ENCODE measurements at places on chromosomes 16 and 17.
A peak's percentile ranks its signal among the peaks of the same experiment; 100 is the strongest.

DNA sequence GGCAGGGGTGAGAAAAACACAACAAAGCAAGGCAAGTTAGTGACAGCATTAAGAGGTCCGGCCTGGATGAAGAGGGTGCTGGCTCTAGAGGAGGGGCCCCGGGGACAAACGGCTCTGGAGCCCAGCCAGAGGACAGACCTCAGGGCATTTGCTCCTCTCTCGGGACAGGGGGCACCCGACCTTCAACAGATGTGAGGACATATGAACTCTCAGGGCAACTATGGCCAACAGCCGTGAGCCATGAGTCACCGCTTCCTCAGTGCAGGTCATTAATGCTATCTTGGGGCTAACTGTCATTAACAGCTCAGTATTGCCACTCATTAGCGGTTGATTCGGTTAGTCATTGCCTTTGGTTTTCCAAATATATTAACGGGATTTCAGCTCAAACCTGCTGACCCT lies 9.7 kb upstream of the ARL5C start:
- H3K27me3 ChIP-seq, result no peaks in the 10 kb centered on the region
- H3K27ac ChIP-seq, result peak overlapping the region; percentile 74
- no peak overlapping the region for H3K4me3 ChIP-seq
- H3K4me1 ChIP-seq, result peaks cover 26% of the 10 kb centered on the region
- DNase-seq, result no peak

- H3K4me3 ChIP-seq, result no peak overlapping the region
- DNase-seq, result peak; percentile 74
- peak overlapping the region; percentile 55 for H3K27ac ChIP-seq
- no peaks in the 10 kb centered on the region for H3K36me3 ChIP-seq
- H3K27me3 ChIP-seq, result no peaks in the 10 kb centered on the region
Observed at GRCh38 chr17:57541472-57542394, 203.4 kb downstream of the CCDC182 start.

DNA sequence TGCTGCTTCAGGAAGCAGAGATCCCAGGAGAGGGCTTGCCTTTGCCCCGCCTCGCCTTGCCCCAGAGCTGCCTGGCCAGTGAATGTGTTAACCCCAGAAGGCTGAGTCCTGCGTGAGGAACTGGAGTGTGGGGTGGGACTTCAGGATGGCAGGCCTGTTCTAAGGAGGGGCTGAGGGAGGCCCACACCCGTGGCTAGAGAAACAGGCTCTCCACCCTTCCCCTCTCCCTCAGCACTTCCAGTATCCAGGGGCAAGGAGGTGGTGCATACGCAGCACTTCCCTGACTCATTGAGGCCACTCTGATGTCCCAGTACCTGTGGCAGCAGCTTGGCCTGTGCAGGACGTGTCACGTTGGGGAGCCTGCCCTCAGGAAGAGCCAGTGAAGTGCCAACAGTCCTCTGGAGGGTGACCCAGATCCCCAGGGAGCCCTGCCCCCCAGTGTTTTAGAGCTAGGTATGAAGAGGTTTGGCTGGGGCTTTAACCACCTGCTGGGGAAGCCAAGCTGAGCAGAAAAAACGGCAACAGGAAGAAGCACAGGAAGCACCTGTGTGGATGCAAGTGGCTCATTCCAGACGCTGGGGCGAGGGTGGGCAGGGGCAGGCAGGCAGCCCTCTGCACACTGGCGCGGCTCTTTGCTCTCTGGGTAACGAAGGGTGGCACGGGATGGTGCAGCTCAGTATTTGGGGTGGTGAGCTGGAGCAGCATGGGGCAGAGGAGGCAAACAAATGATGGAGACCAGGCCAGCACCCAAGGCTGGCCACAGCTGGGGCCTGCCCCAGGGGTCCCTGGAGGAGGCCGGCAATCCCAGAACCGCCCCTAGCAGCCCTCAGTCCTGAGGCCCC lies 14.7 kb upstream of the CTCF start:
- no peak for DNase-seq
- peak overlapping the region; percentile 0 for H3K27ac ChIP-seq
- peaks cover 58% of the 10 kb centered on the region for H3K4me1 ChIP-seq
- H3K27me3 ChIP-seq, result no peaks in the 10 kb centered on the region
- H3K36me3 ChIP-seq, result peaks cover 37% of the 10 kb centered on the region

DNA sequence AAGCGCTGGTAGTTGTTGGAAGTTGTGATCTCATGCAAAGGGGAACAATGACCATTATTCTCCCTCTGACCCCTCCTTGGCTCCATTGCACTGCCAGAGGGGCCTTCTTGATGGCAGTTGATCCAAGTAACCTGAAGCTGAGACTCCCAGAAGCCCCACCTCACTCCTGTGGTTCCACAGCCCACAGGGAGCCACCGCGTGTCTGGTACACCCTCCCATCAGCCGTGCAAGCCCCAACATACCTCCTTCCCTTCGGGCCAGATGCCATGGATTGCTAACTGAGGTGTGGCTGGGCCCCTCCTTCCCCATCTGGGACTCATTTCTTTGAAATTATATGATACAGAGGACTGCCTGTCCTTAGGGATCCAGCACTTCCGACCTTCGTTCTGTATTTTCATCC lies 17.8 kb downstream of the SAP30BP start:
- no peak overlapping the region for H3K4me3 ChIP-seq
- H3K27ac ChIP-seq, result peak overlapping the region; percentile 72
- H3K4me1 ChIP-seq, result peaks cover 48% of the 10 kb centered on the region
- DNase-seq, result no peak
- no peaks in the 10 kb centered on the region for H3K27me3 ChIP-seq
- H3K36me3 ChIP-seq, result no peaks in the 10 kb centered on the region

DNA sequence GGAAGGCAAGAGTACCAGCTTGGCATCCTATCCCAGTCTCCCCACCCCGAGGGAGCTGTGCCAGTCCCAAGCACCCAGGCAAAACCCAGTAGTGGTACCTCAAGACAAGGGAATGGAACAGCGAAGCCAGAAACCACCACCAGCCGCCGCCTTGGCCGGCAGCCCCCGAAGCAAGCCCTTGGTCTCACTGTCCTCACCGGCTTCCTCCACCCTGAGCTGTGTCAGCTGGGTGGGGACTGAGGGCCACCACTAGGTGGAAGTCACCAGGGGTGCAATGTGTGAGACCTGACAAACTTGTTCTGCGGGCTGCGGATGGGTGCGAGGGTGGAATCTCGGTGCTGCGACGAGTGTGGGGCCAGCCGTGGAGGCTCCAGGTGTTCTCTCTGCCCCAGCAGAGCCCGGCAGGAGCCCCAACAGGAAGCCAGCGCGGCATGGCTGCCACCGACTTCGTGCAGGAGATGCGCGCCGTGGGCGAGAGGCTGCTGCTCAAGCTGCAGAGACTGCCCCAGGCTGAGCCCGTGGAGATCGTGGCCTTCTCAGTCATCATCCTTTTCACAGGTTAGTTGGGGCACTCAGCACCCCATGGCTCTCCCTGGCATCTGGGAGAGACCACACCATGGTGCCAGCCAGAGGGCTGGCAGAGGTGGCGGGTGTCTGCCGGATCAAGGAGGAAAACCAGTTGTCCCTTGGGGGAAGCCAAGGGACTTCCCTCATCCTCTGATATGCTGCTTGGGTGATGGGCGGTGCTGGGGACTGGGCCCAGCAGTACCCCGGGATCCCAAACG lies 6.7 kb downstream of the SMIM5 start:
- no peak overlapping the region for H3K27ac ChIP-seq
- H3K4me1 ChIP-seq, result peaks cover 16% of the 10 kb centered on the region
- peaks cover 4% of the 10 kb centered on the region for H3K36me3 ChIP-seq
- no peaks in the 10 kb centered on the region for H3K27me3 ChIP-seq
